ENCODE measurements at places on chromosomes 6 and 20. TPM values are rescaled to one million over a fixed set of nuclear protein-coding genes. Genes with fewer than 3 reads are reported as not detected.

The PLN gene
- total RNA-seq = 18.3 TPM

The RPS6KA2 gene
- total RNA-seq = 10.4 TPM

The TP53TG5 gene
- not detected for total RNA-seq

The RSPO3 gene
- total RNA-seq = 6.3 TPM

The LIN28B gene
- under 0.01 TPM for total RNA-seq

The BEND3 gene
- total RNA-seq = 2.1 TPM

The SSTR4 gene
- not detected for total RNA-seq

The ME1 gene
- 2.6 TPM for total RNA-seq

The SIGLEC1 gene
- total RNA-seq = 2.1 TPM
